ENCODE measurements at places on chromosomes 7 and 10.

GRCh38 chr10:133461841-133462240, 8.1 kb downstream of the SCART1 start:
- DNase-seq: no peak

- no peak for DNase-seq
These were observed 23.3 kb downstream of the PRKG1 start for GRCh38 chr10:51097546-51097945.

GRCh38 chr7:34677491-34677890, 19.5 kb downstream of the NPSR1 start:
- DNase-seq: no peak

DNA sequence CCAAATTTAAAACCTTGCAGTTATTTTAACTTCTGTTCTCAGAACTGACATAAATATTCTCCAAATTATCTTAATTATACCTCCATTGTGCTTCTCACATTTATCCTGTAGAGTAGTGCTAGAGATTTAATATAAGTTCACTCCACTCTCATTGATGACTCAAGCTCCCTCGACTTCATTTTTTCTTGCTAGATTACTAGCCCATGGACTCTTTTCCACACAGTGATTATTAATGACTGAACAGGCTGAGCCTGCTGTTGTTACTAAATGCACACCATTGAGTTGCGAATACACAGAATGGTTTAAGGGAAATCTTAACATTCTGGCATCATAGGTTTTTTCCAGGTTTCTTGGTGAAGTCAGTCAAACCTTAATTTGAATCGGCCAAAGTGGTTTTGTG, 179.5 kb upstream of the AKR1E2 start:
- DNase-seq: no peak

DNA sequence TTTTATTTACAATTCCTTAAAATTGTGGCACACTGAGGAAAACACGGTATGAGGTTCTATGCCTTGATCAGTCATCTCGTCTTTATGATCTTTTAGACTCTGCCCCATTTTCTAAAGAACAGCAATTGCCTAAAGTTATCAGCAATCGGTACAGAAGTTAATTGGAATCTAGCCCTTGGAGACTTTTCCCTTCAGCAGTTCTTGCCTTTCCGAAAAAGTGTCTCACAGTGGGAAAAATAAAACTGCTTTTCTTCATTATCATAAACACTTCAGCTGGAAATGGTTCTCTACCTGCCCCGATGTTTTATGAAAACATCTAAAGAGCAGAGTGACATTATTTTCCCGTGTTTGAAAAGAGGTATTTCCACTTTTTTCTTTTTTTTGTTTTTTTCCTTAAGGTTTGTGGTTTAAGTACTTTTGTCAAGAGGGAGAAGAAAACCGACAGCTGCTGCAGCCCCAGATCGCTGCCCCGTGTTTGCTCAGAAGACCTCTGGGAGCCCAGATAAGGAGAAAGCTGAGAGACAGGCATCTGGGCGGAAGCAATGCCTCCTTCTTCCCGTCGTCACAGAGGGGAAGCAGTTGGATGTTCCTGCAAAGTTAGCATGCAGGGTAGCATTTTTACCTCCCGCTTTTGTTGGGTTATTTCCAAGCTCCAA, 149.7 kb downstream of the FRMD4A start:
- no peak for DNase-seq

DNA sequence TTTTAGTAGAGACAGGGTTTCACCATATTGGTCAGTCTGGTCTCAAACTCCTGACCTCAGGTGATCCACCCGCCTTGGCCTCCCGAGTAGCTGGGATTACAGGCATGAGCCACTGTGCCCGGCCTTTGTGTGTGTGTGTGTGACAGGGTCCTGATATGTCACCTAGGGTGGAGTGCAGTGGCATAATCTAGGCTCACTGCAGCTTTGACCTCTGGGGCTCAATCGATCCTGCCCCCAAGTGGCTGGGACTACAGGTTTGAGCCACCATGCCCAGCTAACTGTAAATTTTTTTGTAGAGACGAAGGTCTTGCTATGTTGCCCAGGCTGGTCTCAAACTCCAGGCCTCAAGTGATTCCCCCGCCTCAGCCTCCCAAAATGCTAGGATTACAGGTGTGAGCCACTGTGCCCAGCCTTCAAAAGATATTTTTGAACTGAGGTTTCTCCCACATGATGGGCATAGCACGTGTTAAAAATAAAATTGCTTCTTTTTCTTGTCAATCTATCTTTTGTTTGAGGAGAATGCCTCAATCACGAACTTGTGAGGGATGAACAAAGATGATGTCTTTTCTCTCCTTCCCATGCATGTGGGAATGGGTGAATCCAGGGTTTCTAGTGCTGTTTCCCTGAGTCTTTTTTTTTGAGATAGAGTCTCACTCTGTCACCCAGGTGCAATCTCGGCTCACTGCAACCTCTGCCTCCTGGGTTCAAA, 30.8 kb upstream of the PSAP start:
- DNase-seq: no peak

DNA sequence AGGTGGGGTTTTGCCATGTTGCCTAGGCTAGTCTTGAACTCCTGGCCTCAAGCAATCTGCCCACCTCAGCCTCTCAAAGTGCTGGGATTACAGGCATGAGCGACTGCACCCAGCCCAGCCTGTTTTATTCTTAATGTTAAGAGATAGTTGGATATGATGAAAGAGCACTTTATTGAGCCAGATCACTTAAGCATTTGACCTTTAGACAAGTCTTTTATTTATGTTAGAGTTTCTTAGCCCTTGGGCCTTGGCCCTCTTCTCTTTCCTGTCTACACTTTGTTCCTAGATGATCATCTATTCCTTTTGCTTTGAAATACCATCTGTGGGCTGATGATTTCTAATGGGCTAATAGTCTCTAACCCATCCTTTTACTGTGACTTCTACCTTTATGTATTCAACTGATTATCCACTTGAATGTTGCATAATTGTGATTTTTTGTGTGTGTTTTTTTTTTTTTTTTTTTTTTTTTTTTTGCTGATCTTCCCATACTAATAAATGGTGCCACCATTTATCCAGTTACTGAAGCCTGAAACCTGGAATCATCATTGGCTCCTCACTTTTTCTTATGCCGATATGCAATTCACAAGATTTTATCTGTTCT, 34.8 kb downstream of the BTRC start:
- DNase-seq: no peak

DNA sequence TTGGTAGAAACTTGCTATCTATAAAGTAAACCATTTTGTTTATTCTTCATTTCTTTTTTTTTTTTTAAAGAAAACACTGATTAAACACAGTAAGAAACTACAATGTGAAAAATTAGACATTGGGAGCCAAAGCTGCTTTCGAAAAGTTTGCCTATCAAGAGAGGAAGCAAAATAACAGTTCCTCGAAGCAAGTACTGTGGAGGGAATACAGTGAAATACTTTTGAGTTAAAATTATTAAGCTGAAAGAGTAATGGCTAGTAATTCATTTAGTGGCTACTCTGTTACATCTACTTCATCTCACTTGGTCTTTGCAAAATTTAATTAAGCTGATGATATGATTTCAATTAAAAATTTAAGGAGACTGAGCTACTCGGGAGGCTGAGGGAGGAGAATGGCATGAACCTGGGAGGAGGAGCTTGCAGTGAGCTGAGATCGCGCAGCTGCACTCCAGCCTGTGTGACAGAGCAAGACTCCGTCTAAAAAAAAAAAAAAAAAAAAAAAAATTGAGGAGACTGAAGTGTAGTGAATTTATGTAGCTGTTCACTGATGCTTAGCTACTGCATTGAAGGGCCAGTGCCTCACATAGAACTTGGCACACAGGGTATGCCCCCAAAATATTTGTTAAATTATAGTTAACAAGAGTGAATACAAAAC, 982.1 kb upstream of the MBL2 start:
- DNase-seq: no peak

DNA sequence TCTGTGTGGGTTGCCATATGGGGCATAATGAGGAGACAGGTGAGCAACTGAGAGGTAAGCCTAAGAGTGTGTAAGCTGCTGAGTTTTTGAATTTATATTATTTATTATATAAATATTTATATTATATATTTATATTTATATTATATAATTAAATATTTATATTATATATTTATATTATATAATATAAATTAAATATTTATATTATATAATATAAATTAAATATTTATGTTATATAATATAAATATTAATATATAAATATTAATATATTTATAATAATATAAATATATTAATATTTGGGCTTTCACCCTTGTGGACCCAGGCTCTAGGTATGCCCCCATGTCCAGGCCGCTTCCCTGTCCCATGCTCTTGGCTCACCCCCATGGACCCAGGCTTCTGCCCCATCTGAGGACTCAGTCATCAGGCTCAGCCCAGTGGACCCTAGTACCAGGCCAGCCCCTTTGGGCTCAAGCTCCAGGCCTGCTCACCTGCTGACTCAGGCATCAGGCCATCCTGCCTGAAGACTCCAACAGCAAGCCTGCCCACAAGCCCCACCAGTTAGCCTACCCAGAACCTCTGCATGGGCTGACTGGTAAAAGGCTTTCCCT, 755.4 kb downstream of the SUGCT start:
- DNase-seq: no peak

All from eye (tissue), 1 donor.